ENCODE measurements at places on chromosomes 6 and 20.

DNA sequence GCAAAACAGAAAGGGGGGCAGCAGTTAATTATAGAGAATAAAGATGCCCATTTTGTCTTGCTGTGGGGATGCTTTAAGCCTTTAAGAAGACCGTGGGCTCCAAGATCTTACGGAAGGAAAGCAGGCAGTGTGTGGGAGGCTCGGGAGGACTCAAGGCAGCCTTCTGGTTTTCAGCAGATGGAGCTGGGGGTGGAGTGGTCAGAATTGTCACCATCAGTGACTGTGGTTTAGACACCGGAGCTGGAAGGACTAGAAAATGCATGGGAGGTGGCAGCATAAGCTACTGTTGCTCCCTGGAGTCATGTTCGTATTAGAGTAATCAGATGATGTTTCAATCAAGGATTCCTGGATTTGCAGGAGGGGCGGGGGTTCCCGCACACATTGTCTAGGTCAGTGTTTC, 3.7 kb downstream of the PHACTR1 start:
- no peak for DNase-seq

- no peak for DNase-seq
Observed at GRCh38 chr6:16041327-16041726, 87.6 kb upstream of the MYLIP start.

GRCh38 chr6:143215771-143216170, 155.1 kb downstream of the AIG1 start:
- no peak for DNase-seq

DNA sequence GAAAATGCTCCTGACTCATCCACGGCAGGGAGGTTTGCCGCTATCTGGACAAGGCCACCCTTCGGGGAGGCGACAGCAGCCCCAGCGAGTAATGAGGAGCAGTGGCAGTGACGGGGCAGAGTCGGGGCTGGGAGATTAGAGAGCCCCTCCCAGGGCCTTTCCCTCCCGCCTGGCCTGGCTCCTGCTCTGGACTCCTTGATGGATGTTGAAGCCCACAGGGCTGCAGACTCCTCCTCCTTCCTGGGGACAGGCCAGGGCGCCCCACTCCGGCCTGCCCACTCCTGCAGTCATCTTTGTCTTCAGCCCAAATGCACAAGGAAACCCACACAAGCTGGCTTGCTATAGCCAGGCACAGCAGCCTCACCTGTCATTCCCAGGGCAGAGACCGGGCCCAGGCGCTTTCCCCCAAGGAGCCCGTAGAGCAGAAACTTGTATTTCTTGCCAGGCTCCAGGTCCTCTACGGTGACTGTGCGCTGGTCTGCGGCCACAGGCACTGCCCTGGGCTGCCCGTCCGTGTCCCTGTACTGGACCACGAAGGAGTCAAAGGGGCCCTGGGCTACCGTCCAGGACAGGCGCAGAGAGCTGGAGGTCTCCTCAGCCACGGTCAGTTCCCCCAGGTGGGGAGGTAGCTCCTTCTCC, 7.7 kb downstream of the CYP21A2 start:
- DNase-seq: no peak

GRCh38 chr6:55895972-55896730, 20.8 kb upstream of the BMP5 start:
- no peak for DNase-seq

- DNase-seq: no peak
Observed at GRCh38 chr6:136958168-136958567, 36.1 kb downstream of the SLC35D3 start.

GRCh38 chr6:85404564-85405174, 45.2 kb upstream of the NT5E start:
- no peak for DNase-seq

DNA sequence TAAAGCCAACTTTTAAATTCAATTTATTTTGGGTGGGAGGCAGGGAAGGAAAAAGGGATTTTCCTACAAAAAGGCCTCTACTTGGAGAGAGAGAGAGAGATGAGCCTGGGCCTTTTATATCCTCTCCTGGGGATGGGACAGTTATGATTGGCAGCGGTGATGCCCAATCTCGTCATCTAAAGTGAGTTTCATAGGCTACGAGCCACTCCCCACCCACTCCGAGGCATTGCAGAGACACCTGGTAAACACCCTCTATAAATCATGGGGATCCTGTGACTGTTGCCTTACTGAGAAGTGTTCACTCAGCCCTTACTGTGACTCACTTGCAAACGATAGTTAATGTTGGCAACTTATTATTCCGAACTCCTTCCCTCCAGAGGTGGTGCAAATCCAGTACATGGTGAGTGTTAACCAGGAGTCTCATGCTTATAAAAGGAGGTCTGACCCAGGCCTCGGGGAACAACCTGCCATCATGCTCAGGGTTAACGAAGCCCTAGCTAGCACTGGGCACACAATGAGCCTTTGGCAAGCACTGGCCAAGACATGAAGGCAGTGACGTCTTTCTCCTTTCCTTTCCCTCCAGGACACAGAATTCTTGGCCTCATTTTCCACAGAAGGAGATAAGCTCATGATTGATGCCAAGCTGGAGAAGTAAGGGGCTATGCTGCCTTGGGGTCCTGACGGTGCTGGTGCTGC, 20.5 kb downstream of the BPIFB4 start:
- DNase-seq: no peak

DNA sequence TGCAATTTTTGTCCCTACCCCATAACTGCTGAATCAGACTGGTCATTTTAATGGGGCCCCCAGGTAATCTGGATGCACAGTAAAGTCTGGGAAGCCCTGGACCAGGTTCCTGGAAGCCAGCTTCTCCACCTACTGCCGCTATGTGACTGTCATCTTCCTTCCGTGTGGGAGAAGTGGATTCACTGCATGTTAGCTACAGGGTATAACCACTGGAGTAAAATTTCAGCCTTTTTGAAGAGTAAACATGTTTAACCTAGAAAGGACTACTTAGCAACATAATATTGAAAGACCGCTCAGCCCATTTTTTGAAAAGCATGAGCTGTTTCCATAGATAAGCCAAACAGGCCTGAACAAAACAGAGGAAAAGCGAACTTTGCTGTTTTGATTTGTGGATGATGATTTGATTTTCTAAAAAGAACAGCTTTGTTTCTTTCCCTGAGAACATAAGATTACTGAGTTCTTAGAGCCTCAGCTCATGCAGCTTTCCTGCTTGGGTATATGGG, 208.1 kb downstream of the PLCB4 start:
- DNase-seq: no peak

- peak; percentile 37 for DNase-seq
Observed at GRCh38 chr20:62704341-62704948, 4.2 kb upstream of the NTSR1 start.

GRCh38 chr6:30000156-30000791, 57.9 kb downstream of the HLA-A start:
- DNase-seq: no peak

GRCh38 chr6:42786525-42786985, 4.7 kb downstream of the BICRAL start:
- DNase-seq: no peak
